ENCODE measurements at places on chromosomes 5 and 9. TPM values are rescaled to one million over a fixed set of nuclear protein-coding genes. Genes with fewer than 3 reads are reported as not detected.
A peak's percentile ranks its signal among the peaks of the same experiment; 100 is the strongest.

Gene NADK2
- total RNA-seq, result 25.2 TPM

DNA sequence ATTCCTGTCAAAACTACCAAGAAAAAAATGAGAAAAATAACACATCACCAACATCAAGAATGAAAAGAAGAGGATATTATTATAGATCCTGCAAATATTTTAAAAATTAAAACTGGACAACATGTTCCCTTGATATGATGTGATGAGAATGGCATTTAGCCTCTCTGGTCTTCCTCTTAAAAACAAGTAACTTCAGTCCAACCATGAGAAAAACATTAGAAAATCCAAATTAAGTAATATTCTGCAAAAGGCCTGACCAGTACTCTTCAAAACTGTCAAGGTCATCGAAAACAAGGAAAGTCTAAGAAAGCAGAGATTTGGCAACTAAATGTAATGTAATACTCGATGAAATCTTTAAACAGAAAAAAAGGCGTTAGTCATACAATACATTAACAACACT, 167.1 kb upstream of the SNX2 start:
- no peak for DNase-seq

GRCh38 chr5:122350496-122350895, 38.5 kb downstream of the SNCAIP start:
- no peak for DNase-seq

GRCh38 chr5:74685979-74686631, 1.1 kb downstream of the HEXB start:
- DNase-seq, result peak; percentile 30

DNA sequence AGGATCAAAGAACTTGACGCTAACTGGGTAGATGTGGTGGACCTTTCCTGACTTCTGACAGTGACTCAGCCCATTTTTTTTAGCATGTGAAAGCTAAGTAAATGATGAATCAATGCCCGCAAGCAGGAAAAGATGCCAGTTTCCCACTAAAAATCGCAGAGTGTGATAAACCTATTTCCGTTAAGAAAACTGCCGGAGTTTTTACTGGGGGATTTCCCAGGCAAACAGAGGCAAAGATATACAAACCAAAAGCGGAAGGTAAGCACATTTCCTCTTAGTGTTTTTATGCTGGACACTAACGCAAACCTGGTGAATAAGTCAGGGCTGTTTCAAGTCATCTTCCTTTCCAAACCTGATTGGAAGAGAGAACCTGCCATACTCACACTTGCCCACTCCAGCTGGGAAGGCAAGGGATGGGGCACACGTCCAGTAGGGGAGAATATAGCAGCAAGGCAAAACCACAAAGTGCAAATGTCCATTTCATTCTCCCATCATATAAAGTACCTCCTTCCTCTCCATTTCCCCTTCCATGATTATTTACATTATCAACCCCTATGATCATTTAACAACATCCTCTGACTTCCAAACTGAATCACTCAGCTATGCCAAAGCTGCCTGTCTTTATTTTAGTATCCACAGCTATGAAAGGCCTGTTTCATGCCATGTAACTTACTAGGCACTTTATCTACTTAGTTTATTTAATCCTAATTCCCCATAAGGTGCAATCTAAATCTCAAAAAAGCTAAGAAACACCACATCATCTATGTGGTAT, 349.7 kb upstream of the RFX3 start:
- DNase-seq, result no peak

GRCh38 chr5:133794771-133795415, 173.5 kb downstream of the C5orf15 start:
- no peak for DNase-seq

GRCh38 chr5:170656346-170656745, 127.2 kb upstream of the GABRP start:
- DNase-seq, result no peak

All from activated CD8-positive, alpha-beta T cell treated with anti-CD3 and anti-CD28 coated beads for 36 hours (primary cell).